Omental fat pad (tissue), 4 donors: ENCODE measurements at places on chromosomes 7 and 10.

- DNase-seq = no peak
These were observed 3.1 kb downstream of the VSIR start for GRCh38 chr10:71770255-71770654.

- peak; percentile 1 for DNase-seq
These were observed 44.6 kb downstream of the RASGEF1A start for GRCh38 chr10:43222210-43222720.

DNA sequence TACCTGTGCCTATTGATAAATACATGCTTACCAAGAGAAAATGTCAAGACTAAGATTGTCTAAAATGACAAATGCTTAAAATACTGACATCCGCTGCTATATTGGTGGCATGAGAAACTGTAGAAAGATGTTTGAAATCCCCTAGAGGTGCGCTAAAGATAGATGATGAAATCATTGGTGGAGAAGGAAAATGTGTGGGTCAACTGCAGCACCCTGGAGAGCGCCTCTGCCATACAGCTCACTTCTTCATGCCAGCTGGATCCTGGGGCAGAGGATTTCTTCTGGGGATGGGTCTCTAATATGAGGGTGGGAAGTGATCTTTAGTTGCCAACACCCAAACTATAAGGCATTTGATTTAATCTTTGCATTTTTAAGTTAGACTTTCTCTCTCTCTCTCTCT, 680.4 kb upstream of the POM121L12 start:
- DNase-seq = no peak

DNA sequence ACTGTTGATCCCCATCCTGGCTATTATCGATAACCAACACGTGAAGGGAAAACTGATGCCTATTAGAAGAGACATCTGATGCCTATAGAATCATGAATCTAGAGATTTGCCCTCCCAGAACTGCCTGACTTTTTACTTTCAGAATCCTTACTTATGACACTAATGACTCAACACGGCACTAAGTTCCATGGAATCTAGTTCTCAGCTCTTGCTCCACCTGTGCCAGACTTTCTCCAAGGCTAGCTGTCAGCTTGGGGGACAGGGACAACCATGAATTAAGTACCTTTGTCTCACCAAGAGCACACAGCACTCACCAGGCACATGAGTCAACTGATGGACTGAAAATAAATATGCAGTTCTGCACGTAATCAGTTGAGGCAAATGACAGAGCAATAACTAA, 184.2 kb downstream of the FRMD4A start:
- no peak for DNase-seq

GRCh38 chr10:18290651-18291313, 150.6 kb downstream of the CACNB2 start:
- no peak for DNase-seq

- DNase-seq = no peak
These were observed 186.7 kb downstream of the PCLO start for GRCh38 chr7:82975811-82976468.

DNA sequence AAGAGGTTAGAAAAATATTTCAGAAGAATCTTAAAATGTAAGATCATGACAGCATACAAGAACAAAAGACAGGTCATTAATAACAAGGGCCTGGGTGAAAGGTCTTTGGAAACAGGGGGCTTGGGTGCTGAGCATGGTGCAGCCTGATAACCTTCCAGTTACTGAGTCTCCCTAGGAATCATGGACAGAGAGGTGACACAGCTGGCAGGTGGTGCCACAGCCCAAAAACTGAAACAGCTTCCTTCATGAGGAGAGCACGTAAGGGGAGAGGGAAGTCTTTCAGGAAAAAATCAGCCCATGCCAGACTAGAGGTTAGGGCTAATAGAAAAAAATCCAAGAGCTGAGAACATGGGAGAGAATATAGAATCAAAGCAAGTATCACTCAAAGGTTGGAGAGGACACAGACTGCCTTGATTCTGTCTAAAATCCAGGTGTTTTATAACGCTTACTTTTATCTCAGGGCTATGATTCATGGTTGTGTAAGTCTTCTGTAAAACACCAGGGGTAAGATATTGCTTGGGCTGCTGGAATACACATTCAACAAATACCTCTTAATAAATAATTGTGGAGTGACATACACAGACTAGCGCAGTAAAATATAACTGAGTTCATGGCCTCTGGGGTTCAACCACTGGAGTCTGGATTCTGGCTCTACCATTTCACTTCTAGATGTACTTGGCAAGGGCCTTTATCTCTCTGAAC, 88.1 kb downstream of the SEMA3C start:
- no peak for DNase-seq

- DNase-seq = no peak
These were observed 26.8 kb downstream of the PRPF18 start for GRCh38 chr10:13613519-13613918.

- no peak for DNase-seq
These were observed 138.9 kb downstream of the JAZF1 start for GRCh38 chr7:28041508-28042314.

DNA sequence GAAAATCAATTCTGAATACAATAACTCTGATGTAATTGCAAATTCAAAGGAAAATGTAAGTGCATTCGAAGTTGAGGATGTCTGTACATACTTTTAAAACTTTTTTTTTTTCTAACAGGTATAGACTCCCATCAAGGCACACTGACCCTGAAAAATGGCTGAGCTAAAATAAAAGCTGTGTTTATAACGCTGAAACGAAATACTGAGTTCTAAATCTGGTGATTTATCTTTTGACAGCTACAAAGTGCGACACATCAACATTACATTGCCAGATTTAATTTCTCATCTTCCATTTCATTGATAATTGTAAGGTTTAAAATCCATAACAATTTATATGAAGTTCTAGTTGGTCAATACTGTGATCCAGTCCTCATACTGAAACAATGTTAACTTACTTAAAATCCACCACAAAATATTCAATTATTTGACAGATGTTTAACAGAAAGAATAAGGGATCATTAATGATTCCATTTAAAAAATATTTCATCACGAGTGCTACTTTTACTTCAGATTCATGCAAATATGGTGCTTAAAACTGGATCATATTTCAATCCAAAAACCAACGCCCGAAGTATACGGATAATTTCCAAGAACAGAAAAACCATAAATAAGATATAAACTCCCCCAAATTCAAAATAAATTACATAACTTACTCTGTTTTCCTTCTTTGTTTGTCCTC, 1.4 kb downstream of the RAB11FIP2 start:
- DNase-seq = no peak

DNA sequence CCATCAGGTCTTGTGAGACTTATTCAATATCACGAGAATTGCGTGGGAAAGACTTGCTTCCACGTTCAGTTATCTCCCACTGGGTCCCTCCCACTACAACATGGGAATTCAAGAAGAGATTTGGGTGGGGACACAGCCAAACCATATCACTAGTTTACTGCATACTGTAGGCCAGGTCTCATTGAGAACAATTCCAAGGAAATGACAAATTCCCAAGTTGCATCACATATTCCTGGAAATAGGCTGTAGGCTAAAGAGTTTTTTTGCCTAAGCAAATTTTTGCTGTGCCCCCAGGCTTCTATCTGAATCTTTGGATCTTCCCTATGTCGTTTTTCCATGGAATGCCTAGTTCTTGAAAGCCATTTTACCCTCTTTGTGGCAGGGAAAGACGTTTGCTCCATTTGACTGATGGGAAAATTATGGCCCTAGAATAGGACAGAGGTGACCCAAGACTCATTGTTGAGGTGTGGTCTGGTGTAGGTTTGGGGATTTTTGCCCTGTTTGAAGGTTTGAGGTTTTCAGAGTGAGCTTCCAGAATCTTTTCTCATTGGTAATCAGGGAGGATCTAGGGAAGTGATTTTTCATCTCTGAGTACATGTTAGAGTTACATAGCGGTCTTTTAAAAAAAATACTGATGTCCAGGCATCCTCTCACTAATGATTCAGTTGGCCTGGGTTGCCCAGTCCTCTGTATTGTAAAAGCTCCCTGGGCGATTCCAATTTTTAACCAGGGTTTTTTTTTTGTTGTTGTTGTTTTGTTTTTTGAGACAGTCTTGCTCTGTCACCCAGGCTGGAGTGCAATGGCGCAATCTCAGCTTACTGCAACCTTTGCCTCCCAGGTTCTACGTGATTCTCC, 44.4 kb downstream of the TACR2 start:
- DNase-seq = no peak

DNA sequence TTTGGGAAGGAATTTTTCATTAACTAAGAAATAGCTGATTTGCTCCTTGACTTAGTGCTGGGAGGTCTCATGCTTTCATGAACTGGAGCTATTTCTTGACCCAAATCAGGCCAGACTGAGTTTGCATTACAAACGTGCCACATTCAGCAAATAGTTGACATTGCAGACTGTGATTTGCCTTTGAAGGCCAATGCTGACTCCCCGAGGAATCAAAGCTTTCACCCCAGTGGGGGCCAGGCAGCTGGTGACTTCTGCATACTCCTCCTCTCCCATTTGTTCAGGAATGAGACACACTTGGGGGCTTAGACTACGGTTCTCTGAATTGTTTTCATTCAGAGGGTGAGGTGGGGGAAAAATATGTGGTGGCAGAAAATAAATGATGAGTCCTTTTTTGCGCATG, 111.0 kb upstream of the JAZF1 start:
- DNase-seq = no peak

DNA sequence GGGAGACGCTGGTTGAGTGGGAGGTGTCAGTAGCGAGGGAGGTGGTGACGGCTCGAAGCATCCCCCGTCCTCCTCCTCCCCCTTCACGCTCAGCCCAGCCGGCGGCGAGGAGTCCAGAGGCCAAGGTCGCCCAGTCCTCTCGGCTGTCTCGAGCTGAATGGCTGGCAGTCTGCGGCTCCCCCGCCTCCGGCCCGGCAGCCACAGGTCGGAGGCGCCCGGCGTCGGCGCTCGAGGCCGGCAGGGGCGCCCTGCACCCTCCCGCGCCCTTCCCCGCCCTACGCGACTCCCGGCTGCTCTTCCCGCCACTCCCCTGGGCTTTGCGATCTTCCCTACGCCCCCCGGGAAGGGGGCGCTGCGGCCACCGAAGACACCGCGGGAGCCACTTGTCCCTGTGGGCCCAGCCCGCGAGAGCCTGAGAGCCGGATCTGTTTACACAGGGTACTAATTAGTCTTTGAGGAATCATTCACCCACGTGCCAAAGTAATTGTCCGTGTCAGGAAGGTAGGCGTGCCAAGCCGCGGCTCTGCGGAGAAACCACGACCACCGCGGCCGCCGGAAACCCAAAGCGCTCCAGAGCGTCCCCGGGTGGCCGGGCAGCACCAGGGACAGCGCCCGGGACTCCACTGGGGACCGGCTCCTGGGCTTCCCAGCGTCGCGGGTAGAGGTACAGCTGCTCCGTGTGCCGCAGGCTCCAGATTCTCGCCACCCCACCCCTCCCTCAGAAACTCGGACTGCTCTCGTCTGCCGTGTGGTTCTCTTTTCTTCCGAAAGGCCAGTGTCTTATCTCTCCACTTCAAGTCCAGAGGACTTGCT, at the start of gene NXPH1:
Gene NXPH1 (plus strand): TSS at position 133 of the 813 bp plus-strand sequence.
- no peak for DNase-seq

DNA sequence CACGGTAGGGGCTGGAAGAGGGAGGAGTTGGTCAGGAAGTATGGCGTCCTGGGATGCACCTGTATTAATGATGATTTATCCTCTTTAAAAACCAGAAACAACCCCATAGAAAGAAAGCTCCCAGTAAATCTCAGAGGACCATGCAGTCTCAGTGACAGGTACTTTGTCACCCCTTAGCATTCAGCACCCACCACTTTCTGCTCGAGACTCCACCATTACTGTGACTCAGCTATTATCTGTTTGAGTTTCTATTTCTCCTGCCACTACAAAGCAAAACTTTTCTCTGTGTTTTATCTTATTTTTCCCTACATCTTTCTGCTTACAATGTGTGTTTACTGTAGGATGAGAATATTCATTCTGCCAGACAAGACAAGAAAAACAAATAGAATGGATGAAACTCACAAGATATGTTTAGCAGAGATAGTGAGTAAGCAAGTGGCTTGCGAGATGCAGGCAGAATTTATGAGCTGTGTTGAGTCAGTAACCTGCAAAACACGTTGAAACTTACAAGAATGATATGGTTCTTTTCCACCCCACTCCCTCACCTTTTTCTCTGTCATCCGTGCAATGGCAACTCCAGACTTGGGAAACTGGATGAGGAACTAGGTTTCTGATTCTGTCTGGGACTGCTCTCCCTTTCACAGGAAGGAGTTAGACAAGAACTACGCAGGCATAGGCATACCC, 127.1 kb downstream of the AOAH start:
- DNase-seq = no peak

GRCh38 chr10:25059990-25060389, 43.6 kb downstream of the THNSL1 start:
- DNase-seq = peak; percentile 57

DNA sequence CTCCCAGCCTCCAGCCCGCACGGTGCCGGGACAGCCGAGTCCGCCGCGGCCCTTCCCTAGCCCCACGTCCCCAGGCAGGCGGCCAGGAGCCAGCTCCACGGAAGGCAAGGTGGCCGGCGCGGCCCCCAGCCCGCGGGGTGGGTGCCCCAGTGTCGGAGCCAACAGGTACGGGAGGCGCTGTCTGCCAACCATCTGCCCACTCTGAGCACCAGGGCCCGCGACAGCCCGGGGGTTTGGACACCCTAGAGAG, 75.8 kb downstream of the CALN1 start:
- DNase-seq = no peak

DNA sequence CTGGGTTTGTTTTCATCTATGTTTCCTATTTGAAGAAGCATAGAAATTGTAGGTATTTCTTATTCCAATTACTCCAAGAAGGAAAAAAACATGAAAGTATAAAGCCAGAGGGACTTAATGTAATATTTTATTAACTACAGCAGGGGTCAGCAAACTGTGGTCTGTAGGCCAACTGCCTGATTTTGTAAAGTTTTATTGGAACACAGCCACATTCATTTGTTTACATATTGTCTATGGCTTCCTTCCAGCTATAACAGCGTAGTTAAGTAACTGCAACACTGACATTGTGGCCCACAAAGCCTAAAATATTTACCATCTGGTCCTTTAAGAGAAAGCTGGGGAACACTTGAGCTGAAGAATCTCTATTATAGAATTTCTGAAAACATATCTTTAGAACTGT, 306.2 kb downstream of the BICC1 start:
- DNase-seq = no peak
